NCI-H774 (cell line): ENCODE measurements at places on chromosomes 1 and 21.

- no peak for DNase-seq
These were observed 8.3 kb upstream of the PLEKHO1 start for GRCh38 chr1:150141452-150141851.

GRCh38 chr1:159827549-159827948 lies 876 bp downstream of the SLAMF8 start:
- no peak for DNase-seq

DNA sequence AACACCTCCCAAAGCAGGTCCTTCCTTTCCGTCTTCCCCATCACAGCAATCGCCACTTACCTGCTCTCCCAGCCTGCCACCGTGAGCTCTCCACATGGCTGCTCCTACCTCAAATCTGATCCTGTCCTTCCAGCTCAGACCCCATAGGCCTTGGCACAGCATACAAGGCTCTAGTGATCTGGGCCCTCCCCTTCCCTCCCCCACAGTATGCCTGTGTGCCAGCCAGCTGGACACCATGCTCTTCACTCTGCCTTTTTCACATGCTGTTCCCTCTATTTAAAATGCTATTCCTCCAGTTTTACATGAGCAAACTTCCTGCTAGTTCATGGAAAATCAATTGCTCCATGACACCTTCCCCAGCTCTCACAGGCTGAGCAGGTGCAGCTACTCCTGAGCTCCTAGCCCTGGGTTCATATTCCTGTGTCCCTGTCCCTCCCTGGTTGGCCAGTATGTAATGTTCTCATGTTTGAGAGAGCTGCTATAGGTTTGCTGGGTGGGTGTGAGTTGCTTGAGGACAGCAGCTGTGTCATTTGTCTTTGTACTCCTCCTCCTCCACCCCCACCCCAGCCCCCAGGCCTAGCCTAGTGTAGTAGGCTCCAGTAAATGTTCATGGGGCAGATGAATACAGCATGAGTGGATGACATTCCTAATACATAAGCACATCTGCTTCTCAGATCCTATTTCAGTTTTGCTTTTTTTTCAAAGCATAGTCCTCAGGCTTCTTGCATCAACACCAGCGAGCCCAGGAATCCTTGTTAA lies 6.3 kb upstream of the TNNT2 start:
- DNase-seq, result peak; percentile 58

DNA sequence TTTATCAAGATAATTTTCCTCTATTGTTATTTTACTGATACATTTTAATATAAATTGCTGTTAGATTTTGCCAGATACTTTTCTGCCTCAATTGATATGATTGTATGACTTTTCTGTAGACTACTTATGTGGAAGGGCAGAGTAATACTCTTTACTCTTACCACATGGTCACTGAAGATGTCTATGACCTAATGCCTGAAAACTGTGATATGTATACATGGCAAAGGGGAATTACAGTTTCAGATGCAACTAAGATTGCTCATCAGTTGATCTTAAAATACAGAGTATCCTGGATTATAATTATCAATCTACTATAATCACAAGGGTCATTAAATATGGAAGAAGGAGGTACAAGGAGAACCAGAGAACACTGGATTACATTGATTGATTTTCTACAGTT lies 1528.0 kb downstream of the BRINP3 start:
- no peak for DNase-seq

DNA sequence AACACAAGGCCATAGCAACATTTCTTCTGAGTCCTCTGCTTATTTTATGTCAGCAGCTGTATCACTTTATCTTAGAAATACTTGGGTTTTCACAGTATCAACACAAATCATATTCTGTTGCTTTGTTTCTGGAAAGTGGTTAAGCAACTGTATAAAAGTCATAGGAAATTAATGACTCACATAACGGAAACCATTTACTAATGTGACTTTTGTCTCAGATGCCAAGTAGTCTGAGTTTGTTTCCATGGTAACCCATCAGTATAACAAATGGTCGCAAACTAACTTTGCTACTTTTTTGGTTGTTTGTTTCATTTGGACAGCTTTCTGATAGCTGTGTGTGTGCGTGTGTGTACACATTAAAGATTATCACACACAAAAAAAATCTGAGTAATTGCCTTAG lies 31.1 kb downstream of the EEIG2 start:
- no peak for DNase-seq

DNA sequence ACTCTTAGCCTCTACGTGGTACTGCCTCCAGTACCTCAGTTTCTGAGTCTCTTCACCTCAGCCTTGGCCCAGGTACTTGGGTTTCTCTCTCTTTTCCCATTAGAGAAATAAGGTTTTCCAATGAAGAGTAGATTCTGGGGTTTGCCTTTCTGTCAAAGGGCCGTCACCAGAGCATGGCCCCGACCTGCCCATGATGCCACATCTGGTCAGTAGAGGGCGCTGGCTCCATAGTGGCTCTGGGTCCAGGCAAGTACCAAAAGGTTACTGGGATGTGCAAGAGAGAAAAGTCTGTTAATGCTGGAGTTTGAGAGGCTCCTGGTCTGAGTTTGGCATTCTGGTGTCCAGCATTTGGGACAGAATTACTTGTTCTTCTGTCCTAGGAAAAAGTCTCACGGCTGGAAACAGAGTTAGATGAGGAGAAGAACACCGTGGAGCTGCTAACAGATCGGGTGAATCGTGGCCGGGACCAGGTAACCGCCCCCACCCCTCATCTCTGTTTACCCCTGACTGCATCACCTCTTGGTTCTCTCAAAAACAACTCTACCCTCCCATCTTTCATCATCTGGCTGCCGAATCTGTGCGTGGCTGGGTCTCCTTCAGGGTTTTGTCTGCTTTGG lies 5.3 kb upstream of the TUFT1 start:
- peak; percentile 55 for DNase-seq

DNA sequence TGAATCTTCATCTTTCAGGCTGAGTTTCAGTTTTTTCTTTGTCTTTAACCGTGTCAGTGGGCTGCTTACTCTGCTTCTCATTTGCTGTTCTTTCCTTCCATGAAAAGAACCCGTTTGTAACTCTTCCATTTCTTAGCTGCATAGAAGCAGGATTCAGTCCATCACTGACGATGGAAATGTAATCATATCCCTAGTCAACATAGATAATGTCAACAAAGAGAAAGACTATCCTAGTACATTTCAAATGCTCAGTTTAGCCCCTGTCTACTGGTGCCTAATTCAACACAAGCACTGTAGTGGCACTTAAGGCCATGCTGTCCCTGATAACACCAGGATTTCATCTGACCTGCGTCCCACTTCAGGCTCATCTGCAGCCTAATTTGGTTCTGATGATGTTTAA lies 376 bp downstream of the GBP1 start:
- DNase-seq, result no peak

GRCh38 chr1:13807209-13807608 lies 107.2 kb downstream of the PRDM2 start:
- DNase-seq, result no peak

DNA sequence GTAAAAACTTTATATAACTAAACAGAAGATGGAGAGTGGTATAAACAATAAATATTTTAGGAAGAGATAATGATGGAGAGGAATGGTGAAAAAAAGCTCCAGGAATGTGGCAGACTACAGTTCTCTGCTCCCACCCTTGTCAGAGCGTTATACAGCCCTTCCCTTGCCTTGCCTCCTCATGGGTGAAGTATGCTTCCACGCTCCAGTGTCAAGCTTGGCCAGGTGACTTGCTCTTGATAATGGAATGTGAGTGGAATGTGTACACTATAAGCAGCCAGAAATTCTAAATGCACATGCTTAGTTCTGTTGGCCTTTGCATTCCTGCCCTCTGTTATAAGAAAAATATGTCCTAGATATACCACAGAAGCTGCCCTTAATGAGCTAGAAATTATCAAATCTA lies 24.7 kb upstream of the POGK start:
- DNase-seq, result no peak

GRCh38 chr1:172383536-172383935 lies 36.9 kb upstream of the C1orf105 start:
- DNase-seq, result no peak

GRCh38 chr1:212537610-212538009 lies 71.0 kb upstream of the ATF3 start:
- DNase-seq, result no peak

DNA sequence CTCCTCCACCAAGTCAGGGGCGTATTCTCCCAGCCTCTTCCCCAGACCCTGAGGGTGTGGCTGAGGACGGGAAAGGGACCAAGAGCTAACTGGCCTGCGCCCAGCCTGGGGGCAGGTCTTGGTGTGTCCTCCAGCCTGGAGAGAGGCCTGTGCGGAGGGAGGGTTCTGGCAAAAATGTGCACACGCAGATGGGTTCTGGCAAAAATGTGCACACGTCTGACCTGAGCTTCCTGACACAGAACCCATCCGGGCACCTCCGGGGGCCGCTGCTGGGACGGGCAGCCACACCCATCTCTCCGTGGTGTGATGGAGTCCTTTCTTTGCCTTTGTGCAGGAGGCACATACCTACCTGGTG lies 23.1 kb upstream of the PKP1 start:
- DNase-seq, result no peak

GRCh38 chr1:48215222-48215621 lies 7.3 kb upstream of the SLC5A9 start:
- no peak for DNase-seq

GRCh38 chr1:233086961-233087881 lies 136.8 kb downstream of the NTPCR start:
- no peak for DNase-seq

GRCh38 chr21:45326891-45327440 lies 39.3 kb upstream of the POFUT2 start:
- DNase-seq, result no peak

DNA sequence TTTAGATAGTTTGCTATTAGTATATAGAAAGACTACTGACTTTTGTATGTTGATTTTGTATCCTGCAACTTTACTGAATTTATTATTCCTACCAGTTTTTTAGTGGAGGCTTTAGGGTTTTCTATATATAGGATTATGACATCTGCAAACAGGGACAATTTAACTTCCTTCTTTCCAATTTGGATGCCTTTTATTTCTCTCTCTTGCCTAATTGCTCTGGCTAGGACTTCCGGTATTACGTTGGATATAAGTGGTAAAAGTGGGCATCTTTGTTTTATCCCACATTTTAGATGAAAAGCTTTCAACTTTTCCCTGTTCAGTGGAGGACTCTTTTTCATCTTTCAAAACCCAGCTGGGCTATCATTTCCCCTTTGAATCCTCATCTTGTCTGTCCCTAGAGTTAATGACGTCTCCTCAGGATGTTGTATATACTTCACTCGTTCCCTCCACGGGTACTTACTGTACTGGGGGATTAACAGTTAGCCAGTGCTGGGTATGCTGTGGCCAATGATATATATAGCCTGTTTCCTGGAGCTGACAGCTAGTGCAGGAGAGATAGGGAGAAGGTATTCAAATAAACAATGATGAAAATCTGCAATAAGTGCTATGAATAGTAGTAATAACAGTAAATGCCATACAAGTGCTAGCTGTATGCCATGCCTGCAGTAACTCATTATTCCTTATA lies 9.8 kb downstream of the ACOT11 start:
- DNase-seq, result no peak

GRCh38 chr1:175073633-175074032 lies 6.0 kb downstream of the TNN start:
- DNase-seq, result no peak

DNA sequence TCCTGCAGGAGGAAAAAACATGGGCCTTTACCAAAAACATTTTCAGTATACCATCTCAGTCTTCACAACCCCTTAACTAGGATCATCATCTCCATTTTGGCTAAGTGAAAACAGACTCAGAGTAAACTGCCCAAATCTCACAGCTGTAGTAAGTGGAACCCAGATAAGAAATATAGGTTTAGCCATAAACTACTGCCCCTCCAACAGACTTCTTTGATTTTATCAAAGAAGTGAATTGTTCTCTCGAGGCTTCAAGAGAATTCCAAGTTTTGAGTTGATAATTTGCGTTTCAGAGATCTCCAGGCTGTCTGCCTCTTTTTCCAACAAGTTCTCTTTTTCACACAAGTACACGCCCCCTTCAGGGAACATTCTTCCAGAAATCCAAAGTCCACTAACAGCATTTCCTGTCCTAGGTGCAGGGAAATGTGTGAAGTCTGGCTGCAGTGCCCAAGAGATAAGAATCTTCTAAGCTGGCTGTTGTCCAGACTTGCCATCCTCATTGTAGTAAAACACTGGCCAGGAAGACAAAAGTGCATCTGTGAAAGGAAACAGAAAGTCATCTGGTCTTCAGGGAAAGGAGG lies 30.8 kb downstream of the RNF19B start:
- DNase-seq, result no peak

DNA sequence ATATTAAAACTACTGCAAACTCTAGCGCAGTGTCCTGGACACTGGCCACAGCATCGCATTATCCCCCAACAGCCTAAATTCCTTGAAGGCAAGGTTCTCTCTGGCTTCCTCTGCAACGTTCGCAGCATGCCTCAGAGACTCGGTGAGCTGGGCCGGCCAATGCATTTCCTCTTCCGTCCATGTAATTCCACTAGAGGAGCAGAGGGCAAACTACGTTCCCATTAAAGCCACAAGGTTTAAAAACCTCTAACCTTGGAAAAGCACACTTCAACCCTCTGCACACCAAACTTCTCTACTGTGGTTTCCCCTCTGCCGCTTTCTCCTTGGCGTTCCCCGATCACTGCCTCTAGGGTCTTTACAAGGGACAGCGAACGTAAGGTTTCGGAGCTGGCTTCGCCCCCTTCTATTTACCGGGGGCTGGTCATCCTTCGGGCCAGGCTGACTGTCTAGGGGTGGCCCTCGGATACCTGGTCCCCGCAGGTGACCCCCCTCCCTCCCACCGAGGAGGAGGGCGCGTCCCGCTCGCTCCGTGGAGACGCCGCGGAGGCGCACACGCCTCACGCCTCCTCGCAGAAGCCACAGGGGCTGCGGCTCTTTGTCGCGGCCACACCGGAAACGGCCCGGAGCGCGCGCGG lies 456 bp upstream of the SMYD2 start:
- peak; percentile 31 for DNase-seq

GRCh38 chr1:34532113-34532512 lies 222.7 kb upstream of the GJB5 start:
- no peak for DNase-seq

- no peak for DNase-seq
These were observed 1.0 kb upstream of the NIBAN1 start for GRCh38 chr1:184975208-184975870.

GRCh38 chr1:227895828-227896685 lies 51.7 kb downstream of the WNT9A start:
- DNase-seq, result no peak

DNA sequence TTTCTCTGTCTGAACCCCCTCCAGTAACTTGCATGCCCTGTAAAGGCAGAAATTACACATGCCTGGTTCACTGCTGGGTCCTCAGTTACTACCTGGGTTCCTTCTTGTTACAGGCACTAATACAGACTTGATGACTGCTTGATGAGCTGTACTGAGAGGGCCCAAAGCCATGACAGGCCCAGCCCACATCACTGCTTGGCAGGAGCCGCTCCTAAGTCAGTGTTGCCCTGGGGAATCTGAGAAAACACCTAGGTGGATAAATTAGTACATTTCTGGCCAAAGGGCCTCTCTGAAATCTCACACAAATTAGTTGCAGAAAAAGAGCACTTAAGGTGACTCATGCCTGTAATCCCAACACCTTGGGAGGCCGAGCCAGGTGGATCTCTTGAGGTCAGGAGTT lies 37.8 kb upstream of the IRF2BP2 start:
- DNase-seq, result no peak

GRCh38 chr1:207414606-207415108 lies 39.5 kb upstream of the CR2 start:
- DNase-seq, result no peak

GRCh38 chr1:30250984-30251850 lies 472.2 kb downstream of the MATN1 start:
- no peak for DNase-seq
